Inflammatory macrophage treated with lipopolysaccharide for 4 hours (primary cell): ENCODE measurements at places on chromosomes 6 and 20.

DNA sequence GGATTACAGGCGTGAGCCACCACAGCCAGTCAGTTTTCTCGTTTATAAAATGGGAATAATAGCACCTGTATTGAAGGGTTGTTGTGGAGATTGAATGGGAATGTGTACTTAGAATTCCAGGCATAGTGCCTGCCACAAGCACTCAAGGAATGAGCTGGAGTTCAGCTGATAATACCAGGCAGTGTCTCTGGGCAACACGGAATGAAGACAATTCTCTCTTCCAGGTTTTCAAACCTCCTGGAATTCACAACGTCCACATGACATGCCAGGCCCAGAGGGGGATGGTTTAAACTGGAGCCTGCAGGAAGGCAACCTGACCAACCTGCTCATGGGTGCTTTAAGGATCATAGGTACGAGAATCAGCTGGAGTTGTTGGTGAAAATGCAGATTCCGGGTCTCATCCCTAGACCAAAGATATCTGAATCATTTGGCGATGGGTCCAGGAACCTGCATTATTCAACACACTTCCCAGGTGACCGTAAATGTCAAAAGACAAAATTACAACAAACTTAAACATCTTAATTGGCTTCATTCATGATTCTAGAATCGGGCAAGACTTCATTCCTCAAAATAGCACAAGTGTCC lies 1.9 kb upstream of the PTPN1 start:
- DNase-seq, result no peak

DNA sequence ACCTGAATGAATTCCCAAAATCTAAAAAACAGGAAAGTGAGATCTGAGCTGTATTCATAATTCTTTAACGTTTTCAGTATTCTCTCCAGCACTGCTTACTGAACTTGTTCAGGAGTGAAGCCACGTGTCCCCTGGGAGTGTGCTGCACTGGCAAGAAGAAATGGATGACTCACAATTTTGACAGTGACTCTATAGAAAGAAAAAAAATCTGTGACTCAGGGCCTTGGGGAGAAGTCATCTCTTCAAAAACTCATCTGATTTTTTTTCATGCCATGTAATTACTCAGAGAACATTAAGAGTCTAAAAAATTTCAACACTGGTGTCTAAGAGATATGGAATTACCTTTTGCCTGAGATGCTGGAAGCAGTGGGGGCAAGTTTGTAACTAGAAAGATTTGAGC lies 39.7 kb downstream of the ANKEF1 start:
- peak; percentile 76 for DNase-seq

GRCh38 chr20:3378138-3378537 lies 29.3 kb downstream of the DNAAF9 start:
- DNase-seq, result no peak

GRCh38 chr6:106145741-106146227 lies 59.6 kb downstream of the PRDM1 start:
- no peak for DNase-seq

- peak; percentile 89 for DNase-seq
Observed at GRCh38 chr20:51650685-51651134, 108.2 kb upstream of the NFATC2 start.

GRCh38 chr6:135722679-135723078 lies 128.8 kb upstream of the PDE7B start:
- no peak for DNase-seq

GRCh38 chr20:53609491-53610445 lies 16.1 kb upstream of the ZNF217 start:
- DNase-seq, result peak; percentile 43
